Globus pallidus (tissue), 1 donor: ENCODE measurements at places on chromosomes 12 and 14.

DNA sequence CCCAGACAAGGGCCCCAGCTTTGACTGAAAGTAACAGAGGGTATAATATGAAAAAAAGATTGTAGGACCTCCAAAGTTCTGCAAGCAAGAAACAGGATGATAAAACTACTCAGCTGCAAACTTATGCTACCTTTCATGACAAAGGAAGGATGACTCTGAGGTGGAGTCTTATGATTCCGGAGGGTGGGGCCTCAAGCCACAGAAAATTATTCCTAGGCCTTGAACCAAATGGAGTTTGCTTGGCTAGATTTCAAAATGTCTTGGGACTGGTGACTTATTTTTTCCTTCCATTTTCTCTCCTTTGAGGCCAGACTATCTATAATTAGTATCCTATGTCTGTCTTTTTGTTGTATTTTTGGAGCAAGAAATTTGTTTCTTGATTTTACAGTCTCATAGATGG, 336.4 kb downstream of the LRIG3 start:
- no peak for DNase-seq

DNA sequence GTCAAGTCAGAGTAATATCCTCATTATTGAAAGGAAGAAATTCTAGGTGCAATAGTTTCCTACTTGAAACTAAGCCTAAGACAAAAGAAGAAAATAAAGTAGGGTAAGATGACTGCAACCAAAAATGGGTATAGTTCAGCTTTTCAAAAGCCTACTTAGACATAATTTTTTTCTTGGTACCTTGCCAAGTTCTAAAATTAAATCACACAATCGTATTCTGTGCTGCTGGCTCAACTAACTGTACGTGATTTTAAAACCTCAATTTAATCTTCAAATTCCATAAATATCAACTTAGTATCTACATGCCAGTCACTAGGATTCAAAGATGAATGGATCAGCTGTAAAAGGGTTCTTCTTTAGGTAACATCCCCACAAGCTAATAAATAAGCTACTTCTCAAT, 56.9 kb downstream of the SCAF11 start:
- no peak for DNase-seq

DNA sequence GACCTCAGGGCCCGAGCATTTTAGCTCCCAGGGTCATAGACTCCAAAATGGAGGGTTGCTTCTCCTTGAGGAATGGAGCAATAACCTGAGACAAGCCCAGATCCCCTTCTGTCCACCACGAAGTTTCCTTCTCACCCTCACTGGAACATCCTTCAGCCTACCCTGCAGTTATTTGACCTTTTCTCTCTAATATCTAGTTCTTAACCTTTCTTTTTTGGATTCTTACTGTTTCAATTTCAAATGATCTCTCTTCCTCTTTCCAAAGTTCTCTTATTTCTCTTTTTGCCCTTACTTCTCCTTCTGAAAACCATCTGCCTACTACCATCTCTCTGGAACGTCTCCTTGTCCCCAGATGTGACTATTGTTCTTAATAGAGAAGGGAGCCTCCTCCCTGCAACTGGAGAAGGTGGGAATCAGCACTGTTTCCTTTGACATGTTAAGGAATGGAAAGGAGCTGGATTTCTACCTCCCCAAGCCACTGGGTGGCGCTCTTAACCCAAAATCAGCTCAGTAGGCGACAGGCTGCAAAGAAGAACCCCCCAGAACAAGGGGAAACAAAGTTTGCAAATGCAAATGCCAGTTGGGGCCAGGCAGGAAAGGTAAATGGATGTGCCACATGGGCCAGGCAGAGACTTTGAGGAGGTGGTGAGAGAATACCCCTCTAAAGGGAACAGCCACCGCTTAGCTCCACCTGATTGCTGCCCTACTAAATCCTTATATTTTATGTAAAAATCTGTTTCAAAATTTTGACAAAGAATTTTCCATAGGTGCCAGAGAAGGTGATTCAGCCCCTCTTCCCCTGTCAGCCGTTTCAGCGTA, 22.4 kb upstream of the PDE1B start:
- DNase-seq = peak; percentile 24

DNA sequence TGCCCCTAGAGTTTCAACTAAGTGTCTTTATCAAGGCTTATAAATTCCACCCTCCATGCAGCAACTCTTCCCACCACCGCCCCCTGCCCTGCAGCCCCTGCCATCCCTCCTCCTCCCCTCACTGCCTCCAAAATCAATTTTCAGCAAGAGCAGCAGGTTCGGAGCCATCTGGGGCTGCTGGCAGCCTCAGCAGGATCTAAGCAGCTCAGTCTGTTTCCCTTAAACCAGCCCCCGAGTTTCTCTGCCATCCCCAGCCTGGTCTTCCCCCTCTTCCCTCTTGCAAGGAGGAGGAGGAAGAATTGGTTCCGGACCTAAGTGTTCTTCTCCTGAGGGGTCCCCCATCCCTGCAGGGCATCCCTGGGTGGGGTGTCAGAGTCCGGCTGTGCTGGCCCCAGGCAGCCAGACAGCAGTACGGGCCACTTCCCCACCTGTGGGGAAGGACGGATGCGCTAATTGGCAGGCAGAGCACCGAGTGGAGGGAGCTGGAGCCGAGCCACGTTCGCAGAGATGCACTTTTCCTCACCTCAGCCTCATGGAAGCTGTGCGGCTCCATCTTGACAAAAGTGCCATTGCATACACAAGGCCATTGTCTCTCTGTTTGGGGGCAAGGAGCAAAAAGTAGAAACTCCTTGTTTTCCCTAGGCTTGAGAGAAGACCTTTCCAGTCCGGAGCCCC, 189.3 kb downstream of the KCNA5 start:
- DNase-seq = no peak

- no peak for DNase-seq
Observed at GRCh38 chr14:56630707-56631106, 51.1 kb downstream of the TMEM260 start.

- no peak for DNase-seq
Observed at GRCh38 chr12:121465921-121466793, 66.2 kb downstream of the RNF34 start.

- peak; percentile 85 for DNase-seq
Observed at GRCh38 chr12:124517260-124518050, 50.0 kb downstream of the NCOR2 start.

- no peak for DNase-seq
Observed at GRCh38 chr12:4506870-4507269, 31.8 kb upstream of the RAD51AP1 start.
